ENCODE measurements at places on chromosomes 3 and 15.

- no peak for DNase-seq
Measured at GRCh38 chr15:58115692-58116091, 22.5 kb upstream of the AQP9 start.

DNA sequence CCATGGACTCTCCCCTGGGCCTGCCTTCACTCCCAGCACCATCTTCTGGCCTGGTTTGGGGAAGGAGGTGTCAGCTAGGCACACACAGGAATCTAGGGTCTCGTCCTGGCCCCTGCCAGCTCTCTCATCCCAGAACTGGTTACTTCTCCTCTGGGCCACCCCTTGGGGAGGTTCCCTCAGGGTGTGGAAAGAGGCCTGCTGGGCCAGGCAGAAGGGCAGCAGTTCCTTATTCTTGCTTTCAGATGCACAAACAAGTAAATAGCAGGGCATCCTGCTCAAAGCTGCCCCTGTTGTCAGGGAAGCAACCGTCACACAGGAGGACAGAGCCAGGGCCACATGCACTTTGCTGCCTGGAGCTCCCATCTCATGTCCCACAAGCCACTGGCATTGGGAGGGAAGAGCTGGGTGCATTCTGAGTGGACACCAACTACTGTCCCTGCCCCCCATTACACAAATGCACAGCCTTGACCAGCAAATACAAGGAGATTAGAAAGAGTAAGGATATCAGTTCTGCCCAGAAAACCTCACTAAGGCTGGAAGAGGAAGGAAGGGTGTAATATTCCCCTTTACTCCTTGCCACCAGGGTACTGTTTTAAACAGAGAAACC, 108.8 kb upstream of the HACD2 start:
- no peak for DNase-seq

GRCh38 chr15:90266061-90266431, 574 bp downstream of the NGRN start:
- DNase-seq: peak; percentile 54

DNA sequence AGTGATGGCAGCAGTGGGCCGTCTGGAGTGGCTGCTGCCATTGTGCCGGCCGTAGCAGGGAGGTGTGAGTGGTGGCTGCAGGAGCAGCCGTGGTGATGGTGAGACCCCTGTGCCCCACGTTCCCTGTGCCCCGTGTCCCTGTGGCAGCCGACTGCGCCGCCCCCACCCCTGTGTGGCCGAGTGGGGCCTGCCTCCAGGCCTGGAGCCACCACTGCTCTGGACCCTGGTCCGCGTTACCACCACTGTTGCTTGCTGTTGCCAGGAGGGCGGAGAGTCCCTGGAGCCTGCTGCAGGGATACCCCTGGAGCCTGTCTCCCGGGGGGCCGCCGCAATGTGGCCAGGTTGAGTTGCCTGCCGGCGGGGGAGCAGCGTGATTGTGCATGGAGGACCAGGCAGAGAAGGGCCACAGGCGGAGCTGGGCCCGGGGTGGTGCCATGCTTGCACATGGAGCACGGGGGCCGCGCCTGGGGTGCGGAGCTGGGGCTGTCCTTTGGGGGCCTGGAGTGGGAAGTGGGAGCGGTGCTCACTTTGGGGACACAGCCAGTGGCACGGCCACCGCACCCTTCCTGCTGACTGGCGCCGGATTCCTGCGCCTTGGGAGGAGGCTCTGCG, 50.1 kb downstream of the SLC6A20 start:
- DNase-seq: no peak

DNA sequence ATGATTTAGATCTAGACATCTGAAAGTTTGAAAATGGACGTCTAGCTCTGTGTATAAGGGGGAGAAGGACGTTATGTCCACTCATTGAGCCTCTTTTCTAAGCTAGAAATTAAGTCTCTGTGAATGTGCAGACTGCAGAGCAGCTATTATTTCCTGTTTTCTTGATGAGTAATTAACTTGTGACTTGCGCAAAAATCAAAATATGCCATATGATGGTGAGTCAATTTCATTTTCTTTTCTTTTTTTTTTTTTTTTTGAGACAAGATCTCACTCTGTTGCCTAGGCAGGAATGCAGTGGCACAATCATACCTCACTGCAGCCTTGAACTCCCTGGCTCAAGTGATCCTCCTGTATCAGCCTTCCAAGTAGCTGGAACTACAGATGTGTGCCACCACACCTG, 14.1 kb downstream of the LACTB start:
- no peak for DNase-seq

DNA sequence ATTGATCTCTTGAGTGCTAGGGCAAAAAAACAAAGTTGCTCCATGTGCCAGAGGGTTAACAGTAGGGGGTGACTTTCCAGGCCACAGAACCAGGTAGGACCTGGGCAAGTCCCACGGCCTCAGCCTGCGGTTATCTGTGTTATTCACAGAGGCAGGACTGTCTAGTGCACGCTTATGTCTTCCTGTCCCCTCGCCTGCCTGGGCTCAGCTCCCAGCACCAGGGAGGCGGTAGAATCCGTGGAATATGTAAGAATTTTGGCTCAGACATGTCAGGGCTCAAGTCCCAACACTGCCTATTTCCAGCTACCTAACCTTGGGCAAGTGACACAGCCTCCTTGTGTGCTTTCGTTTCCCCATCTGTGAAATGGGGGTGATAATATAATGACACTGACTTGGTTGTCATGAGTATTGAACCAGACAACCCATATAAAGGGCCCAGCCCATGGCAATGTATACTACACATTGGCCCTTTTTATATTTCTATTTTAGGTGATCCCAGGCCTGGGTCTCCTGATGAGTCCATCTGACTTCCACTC, 44.3 kb upstream of the FLNB start:
- DNase-seq: no peak

DNA sequence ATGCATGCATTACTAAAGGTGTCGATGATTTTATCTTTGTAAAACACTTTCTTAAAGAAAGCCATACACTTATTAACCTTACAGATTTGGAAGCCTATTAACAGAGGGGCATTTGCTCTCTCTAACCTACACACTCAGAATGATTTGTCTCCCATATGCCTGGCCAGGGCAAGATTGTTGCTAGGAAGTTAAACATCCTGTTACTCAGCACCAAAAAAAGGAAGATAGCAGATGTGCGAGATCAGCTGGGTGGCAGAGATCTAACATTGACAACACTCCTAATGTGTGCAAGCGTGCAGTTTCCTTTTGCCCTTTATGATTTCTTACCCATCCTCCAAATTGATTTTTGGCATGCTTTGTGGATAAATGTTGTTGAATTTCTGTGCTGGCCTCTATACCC, 73.9 kb upstream of the TMEM108 start:
- no peak for DNase-seq

DNA sequence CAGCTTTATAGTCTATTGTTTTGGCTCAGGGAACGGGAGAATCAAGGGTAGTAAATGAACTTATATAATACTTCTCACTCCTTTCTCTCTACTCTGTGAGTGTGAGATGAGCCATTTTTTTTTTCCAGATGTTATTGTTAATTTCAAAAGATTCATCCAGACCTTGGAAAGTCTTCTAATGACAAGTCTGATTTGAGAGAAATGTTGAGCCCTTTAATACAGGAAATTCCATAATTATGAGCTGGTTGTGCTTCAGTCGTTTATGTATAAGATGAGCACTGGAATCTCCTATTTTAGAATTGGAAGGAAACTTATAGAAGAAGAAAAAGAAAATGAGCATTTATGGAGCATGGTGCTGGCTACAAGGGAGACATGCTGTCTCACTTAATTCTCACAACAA, 92.0 kb downstream of the FBN1 start:
- no peak for DNase-seq

GRCh38 chr3:179528772-179529171, 34.0 kb upstream of the ACTL6A start:
- no peak for DNase-seq

GRCh38 chr15:84645496-84645895, 8.6 kb downstream of the WDR73 start:
- DNase-seq: no peak

- DNase-seq: no peak
Measured at GRCh38 chr3:156750874-156751245, 75.3 kb upstream of the LEKR1 start.

GRCh38 chr3:115975353-115975752, 352.0 kb downstream of the GAP43 start:
- DNase-seq: no peak

GRCh38 chr3:140470962-140471361, 206.9 kb upstream of the TRIM42 start:
- DNase-seq: no peak

DNA sequence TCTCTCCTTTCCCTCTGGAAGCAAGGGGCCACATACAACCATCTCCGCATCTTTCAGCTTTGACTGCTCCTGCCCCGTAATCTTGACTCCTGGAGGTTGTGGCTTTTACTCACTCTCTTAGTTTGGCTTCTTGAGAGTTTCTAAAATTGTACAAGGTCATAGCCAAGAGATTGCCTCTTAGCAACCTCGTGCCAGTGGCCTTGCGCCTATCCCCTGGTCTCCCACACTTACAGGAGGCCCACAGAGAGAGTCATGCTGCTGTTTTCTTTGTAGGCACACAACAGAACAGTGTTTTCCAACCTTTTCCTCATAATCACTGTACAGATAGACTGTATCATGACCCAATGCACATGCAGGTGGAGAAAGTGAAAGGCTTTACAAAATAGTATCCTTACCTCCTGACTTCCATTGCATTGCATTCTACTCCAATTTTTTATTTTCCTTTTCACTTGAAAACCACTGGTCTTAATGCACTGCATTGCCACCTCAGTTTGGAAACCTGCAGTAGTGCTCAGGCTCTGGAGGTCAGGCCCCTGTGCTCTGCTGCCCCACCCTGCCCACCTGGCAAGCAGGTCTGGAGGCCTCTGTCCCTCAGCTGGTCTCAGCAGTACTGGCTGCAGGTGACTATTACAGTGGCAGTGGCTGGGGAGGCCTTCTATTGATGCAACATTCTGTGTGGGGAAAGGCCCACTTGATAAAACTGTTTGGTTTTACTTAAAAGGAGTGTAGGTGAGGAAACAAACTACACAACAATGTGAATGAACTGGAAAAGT, 156.2 kb downstream of the DNAJB8 start:
- DNase-seq: no peak

GRCh38 chr15:43763819-43764446, 12.8 kb downstream of the ELL3 start:
- no peak for DNase-seq

DNA sequence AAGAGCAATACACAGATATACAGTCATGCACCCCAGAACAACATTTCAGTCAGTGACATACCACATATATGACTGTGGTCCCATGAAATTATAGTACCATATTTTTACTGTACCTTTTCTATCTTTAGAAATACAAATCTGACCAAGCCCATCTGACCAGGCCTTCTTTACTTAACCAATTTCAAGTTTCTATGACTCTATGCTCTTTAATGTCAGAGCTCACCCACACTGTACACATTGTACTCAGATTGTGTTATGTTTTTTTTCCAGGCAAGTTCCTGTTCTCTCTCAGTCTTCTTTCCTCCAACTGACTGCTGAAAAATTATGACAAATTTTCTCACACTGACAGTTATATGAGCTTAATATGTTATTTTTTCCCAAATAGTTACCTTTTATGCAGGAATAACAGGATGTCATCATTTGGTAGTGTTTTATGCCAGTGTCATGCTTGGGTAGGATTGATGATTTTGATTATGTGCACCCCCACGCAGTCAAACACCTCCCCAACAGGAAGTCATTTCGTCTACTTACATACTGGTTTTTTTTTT, 8.0 kb upstream of the CBLB start:
- DNase-seq: no peak

DNA sequence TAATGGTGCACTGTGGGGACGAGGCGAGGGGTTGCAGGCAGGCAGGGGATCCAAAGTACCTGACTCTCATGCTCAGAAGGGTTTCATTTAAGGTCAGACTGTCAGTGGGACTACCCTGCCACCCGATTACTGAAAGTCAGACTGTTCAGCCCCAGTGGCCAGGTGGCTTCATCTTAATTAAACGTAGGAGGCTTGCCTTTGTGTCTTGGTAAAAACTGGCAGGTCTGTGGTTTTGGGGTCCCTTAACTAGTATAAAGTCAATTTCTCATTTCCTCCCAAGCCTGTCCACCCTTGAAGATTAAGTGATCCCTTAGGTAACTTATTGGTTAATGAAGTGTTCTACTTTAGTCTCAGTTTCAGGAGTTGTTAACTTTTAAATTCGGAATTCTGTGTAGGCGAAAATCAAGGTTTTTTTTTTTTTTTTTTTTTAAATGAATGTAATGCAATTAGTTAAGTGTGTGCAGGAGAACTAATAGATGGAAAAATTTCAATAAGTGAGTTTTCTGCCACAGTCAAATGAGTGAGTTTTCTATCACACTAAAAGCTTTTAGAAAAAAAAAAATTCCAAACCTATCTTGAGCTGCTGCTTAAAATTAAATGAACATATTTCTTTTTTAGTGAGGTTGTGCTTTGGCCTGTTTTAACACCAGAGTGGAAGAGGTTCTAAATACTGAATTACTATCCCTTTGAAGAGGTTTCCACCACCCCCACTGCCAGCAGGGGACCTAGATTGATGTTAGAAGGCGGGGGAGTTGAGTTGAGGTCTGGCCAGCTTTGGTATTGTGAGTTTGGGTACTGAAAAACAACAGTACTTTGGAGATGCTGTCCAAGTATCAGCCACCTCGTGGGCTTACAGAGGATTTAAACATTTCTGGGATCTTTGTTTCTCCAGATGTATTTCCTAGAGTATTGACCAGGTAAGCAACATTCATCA, 15.2 kb downstream of the ITPR1 start:
- no peak for DNase-seq

DNA sequence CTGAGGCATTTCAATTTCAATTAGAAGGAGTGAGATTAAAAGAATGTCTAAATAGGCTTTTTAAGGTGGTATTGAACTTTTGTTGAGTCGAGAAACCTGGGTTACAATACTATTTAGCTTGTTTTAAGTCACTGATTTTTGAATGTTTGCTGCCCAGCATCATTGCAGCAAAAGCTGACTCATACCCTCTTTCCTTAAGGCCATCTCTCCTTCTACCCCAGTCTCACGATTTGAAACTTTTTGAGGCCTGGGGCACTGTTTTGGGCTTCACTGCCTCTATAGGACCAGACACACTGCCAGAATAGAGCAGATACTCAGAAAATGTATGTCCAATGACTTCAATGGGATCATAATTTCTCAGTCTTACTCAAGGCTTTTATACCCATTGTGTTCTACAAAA, 319.6 kb upstream of the TGFBR2 start:
- no peak for DNase-seq

DNA sequence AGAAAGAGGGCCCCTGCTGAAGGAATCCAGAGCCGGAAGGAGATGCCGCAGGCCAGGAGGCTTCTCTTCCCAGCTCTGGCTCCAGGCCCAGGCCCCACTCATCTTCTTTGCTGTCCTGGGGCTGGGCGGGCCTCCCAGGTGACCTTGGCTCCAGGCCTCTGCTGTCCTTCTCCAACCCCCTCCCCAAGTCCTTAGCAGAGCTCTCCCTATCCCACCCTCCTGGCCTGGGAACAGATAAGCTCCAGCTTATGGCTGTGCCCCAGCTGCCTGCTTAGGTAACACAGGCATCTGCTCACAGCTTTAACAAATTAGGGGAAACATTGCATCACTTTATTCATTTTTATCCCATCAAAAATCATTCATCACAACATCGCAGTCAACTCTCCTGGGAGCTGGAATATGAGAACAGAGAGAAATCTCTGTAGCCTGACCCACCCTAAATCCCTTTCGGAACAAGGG, 86.9 kb downstream of the SEMA5B start:
- DNase-seq: no peak

Data from Peyer's patch (tissue), 4 donors.